ENCODE measurements at places on chromosomes 13 and 19. TPM values are rescaled to one million over a fixed set of nuclear protein-coding genes. Genes with fewer than 3 reads are reported as not detected.

Gene SLC8A2
- total RNA-seq: 0.26 TPM

Gene IL12RB1
- total RNA-seq: 0.79 TPM

Gene BCAM
- 89.9 TPM for total RNA-seq

Gene NBEA
- total RNA-seq: 20.7 TPM

Gene CD22
- 0.80 TPM for total RNA-seq

Gene IL17D
- 2.5 TPM for total RNA-seq

Gene ZNF324B
- 4.3 TPM for total RNA-seq

Gene HTR2A
- 0.14 TPM for total RNA-seq

Gene SYCN
- not detected for total RNA-seq

Gene ATP11A
- total RNA-seq: 53.7 TPM

Gene DHDH
- not detected for total RNA-seq

DNA sequence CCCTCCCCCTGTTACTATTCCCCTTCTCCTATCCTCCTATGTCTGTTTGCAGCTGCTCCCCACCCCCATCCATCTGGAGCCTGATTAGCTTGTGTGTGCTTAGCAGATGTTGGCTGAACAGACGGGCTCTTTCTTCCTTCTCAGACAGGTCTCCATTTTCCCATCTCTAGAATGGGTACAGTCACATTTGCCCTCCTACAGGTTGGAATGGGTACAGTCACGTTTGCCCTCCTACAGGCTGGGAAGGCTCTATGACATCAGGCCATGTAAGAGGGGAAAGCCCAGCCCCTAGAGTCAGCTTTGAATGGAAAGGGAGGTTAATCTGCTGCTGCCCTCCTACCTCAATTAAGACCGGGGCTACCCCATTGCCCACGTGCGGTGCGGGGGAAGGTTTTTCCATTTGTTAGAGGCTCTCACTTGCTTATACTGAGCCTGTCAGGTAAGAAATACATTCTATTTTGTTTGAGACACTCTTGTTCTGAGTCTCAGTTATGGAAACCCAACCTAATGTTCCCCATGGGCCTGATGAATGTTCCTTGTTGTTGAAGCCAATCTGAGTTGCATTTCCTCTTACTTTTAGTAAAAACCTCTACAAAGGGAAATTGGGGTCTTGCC, 2.2 kb upstream of the CLEC17A start:
- no peak for DNase-seq

DNA sequence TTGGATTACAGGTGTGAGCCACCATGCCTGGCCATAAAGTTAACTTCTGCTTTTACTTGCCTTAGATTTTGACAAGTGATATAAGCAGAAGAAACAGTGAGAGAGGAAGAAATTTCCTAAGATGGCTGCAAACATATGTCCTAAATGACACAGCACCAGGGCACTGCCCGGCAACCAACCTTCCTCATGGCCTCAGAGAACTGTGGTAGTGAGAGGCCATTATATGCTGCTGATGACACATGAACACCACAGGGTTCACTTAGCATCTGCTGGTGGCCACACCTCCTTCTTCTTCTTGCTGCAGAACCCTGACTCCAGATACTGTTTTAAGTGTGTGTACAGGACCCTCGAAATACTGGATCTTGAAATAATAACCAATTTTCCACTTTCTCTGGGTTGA, 88.2 kb downstream of the KCTD12 start:
- no peak for DNase-seq

GRCh38 chr13:113732176-113732960, 26.7 kb upstream of the TMEM255B start:
- DNase-seq: peak; percentile 43

- no peak for DNase-seq
Measured at GRCh38 chr19:41001243-41001971, 10.3 kb downstream of the CYP2B6 start.

- no peak for DNase-seq
Measured at GRCh38 chr13:112670864-112671263, 19.0 kb upstream of the ATP11A start.

DNA sequence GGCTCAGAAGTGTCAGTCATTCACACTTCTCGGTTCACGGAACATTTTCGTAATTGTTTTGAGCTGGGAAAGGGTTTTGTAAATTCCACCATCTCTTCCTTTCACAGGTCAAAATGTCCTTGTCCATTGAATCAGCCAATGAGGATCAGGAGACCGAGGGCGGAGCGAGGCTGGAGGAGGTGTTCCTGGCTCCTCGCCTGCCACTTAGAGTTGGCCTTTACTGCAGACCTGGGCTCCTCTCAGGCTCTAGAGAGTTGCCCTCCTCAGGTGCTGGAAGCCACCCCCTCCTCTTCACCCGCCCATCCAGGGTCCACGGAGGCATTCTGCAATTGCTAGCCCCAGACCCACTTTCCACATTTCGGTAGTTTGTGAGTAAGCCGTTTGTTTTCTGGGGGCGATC, 370.4 kb downstream of the IRS2 start:
- DNase-seq: no peak

GRCh38 chr13:106423530-106423929, 111.9 kb downstream of the EFNB2 start:
- DNase-seq: no peak

DNA sequence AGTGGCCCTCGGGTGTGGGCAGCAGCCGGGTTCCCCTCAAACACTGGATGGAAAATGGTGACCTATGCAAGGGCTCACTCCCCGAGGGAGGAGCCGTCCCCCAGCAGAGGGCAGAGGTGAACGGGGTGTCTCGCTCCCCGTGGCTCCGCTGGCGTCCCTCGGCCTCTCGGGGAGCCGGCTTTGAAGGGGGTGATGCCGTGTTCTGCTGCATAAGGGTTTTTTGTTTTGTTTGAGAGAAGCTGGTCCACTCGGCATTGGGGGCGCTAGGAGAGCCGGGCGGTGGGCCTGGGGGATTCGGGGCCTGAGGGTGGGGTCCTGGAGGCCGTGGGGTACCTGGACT, 4.0 kb downstream of the EFNA2 start:
- DNase-seq: no peak

- no peak for DNase-seq
Measured at GRCh38 chr19:53165691-53166091, 6.8 kb upstream of the ZNF347 start.

- peak; percentile 12 for DNase-seq
Measured at GRCh38 chr13:59750860-59751259, 412.9 kb downstream of the DIAPH3 start.

DNA sequence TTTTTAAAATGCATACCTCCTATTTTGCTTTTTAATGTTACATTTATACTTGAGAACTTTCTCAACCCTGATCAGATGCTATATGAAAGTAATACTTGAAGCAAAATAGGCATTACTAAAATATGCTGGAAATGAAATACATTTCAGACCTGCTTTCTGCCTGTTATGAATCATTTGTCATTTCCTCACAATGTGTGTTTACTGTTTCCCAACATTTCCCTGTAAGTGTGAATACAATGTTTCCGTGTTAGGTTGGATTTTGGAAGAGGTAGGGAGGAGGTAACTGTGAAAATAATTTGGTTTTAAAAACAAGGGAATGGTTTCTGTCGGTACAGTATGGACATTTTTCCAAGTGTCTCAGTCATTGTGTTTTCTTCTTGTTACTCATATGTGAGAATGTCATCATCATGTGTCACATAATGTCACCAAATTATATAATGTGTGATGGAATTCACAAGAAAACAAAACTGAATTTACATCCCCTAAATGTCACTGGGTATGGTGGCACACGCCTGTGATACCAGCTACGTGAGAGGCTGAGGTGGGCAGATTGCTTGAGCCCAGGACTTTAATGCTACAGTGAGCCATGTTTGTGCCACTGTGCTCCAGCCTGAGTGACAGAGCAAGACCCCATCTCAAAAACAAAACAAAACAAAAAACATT, 43.0 kb downstream of the ZAR1L start:
- no peak for DNase-seq

- DNase-seq: no peak
Measured at GRCh38 chr13:39822437-39822836, 167.0 kb downstream of the COG6 start.

GRCh38 chr19:1377965-1378785, 5.5 kb upstream of the NDUFS7 start:
- no peak for DNase-seq

DNA sequence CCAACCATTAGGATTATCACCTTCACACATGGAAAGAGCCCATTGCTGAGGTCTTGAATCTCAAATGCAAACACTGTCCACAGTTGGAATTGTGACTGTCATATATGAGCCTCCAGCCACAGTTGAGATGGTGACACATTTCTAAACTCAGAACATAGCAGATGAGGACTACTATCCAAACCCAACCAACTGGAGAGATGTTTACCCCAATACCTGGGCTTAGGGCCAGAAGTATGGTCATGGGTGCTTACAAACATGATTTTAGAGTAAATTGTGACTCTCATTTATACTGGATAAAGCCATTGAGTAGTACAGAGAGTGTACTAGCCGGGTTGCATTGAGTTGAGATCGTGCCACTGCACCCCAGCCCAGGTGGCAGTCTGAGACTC, 14.0 kb upstream of the ZNF681 start:
- DNase-seq: no peak

- DNase-seq: no peak
Measured at GRCh38 chr19:49213791-49214190, 56.2 kb downstream of the TRPM4 start.

DNA sequence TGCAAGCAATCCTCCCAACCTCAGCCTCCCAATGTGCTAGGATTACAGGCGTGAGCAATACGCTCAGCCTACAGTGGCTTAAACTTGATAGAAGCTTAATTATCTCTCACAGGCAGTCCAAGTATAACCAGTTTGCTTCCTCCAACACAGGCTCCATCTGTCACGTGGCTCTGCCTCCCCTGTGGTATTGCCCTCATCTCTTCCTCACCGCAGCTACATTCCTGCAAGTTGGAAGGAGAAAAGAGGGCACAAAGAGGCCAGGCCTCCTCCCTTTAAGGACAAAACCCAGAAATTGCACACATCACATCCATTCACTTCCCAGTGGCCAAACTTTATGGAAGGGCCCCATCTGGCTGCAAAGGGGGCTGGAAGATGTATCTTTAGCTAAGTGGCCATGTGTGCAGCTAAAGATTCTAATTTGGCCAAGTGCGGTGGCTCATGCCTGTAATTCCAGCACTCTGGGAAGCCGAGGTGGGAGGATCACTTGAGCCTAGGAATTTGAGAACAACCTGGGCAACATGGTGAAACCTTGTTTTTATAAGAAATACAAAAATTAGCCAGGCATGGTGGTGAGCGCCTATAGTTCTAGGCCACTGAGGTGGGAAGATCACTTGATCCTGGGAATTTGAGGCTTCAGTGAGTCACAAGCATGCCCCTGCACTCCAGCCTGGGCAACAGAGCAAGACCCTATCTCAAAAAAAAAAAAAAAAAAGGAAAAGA, 3.1 kb upstream of the SDHAF1 start:
- no peak for DNase-seq

GRCh38 chr13:62246581-62246980, 830.9 kb upstream of the PCDH20 start:
- DNase-seq: no peak

DNA sequence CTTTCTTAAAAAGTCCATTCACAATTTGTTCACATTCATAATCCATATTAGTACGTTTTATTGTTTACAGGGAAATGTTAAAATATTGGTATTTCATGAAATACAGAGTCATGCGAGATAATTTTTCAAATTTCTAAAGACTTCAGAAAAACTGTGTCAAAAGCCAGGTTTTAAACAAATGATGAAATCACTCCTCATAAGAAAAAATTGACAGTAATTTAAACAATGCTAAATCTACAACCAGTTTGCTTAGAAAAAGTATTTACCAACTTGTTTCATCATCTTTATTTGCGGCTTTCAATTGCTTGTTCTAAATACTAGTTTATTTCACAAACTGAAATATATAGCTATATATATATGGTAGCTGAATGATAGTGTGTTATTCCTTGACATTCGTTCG, 1.2 kb upstream of the NALCN start:
- no peak for DNase-seq

- peak; percentile 96 for DNase-seq
Measured at GRCh38 chr19:11197291-11198174, at the start of gene KANK2. TSS of gene KANK2 (minus strand) at chr19:11197545. CDS start at chr19:11194511, 3,034 bp downstream.

DNA sequence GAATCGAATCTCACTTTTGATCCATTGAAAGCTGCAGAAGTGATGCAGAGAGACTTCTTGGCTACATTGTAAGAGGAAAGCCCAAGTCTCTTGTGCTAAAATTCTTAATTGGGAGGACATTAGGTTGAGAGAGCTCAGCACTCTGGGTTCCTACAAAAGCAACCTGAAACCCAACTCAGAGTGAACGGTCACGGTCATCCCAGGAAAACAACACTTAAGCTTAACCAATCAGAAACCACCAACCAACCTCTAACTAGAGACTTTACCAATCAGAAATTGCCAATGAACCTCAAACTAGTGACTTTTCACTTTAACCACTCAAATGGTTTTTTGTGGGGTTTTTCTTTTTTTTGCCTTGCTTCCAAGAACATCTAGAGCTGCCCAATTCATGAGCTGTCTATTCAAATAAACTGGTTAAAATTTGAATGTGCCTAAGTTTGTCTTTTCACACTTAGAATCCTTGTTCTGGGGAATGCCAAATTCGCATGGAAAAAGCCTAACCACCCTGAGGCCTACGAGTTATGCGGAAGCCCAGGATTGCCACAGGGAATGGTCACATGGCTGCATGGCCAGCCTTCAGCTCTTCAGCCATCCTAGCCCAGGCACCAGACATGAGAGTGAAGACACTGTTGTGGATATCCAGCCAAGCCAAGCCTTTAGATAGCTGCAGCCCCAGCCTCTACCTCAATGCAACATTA, 17.8 kb upstream of the CLN5 start:
- no peak for DNase-seq

GRCh38 chr13:29684441-29684840, 89.0 kb upstream of the SLC7A1 start:
- no peak for DNase-seq

- DNase-seq: no peak
Measured at GRCh38 chr13:50654331-50654730, 189.2 kb downstream of the DLEU7 start.
